NCI-H526 treated with DMSO at 0.1 percent for 48 hours (cell line): ENCODE measurements at places on chromosomes 5 and 9.

GRCh38 chr5:163821142-163821541 lies 315.7 kb downstream of the MAT2B start:
- DNase-seq, result peak; percentile 1

- DNase-seq, result no peak
These were observed 185.5 kb downstream of the OLFM1 start for GRCh38 chr9:135273008-135273407.

GRCh38 chr5:171629628-171630349 lies 155.8 kb upstream of the SMIM23 start:
- peak; percentile 22 for DNase-seq

DNA sequence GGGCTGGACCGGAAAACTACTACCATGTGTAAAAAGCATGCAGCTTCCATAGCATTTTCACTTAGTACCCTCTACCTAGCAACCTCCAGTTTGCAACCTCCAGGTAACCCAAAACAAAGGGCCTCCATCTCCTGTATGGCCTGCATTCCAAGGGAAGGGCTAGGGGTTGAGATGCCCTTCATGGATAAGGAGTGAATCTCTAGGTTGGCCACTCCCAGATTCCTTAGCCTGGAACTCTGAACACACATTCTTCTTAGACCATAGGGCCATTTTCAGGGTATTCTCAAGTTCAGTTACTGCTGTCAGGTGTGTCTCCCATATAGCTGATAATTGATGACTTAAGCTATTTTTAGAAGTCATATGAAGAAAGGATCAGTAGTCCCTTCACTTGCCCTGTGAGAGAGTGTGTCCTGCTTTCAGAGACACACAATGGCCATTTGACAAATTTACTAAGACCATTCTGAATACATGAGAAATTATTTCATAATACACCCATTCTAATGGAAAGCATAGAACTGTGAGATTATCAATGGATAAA lies 22.5 kb downstream of the HSPB3 start:
- DNase-seq, result no peak

GRCh38 chr9:124894741-124895170 lies 32.8 kb downstream of the ARPC5L start:
- DNase-seq, result no peak

GRCh38 chr5:14249258-14250082 lies 106.3 kb downstream of the TRIO start:
- DNase-seq, result peak; percentile 14

GRCh38 chr5:20213803-20214202 lies 225.8 kb upstream of the CDH18 start:
- no peak for DNase-seq

DNA sequence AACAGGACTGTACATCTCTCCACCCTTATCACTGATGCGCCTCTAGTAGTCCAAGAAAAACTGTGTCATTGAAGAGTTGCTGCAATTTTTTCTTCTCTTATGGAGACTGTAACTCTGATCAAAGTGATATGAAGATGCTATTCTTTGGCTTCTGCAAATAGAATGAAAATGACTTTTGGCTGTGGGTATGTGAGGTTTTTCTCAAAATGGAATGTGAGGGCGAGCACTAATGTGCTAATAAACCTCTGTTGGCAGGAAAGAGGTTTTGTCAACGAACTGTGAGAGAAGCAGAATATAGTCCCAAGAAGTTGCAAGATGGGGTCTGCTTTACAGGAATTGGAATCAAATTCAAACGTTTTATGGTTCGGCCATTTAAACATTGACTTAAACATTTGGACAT lies 252.0 kb upstream of the GAS1 start:
- DNase-seq, result no peak

GRCh38 chr5:81859624-81860023 lies 108.7 kb upstream of the SSBP2 start:
- no peak for DNase-seq

DNA sequence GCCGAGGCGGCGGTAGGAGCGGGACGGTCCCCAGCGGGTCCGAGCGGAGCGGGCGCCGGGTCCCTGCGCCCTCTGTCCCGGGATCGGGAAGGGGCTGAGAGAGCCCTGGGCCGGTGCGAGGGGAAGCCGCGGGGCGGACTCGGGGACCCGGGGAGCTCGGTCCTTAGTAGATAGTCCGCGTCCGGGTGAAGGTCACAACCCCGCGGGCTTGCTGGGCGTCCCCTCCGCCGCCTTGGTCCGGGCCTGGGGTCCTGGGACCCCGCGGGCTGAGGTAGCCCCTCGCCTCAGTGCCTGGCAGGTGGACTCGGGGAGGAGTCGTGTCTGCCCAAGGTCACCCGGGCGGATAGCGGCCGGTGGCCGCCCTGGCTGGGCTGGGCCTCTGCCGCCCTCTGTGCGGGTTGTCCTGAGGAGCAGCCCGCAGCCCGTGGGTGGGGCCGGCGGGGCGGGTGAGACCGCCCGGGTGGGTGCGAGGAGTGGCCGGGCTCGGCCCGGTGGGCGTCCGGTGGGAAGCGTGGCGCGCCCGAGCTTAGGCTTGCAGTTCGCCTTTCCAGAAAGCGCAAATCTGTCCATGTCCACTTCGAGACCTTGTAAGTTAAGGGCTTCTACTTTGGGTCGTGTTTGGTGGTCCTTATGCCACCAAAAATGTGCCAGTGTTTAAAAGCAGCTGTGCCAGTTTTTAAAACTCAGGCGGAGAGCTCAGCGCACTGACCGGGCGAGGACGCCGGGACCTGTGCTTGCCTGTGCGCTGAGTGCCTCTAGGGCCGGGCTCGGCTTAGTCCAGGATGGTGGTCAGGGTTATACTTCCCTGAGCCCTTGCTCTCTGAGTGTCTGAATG lies 554 bp downstream of the SDHA start:
- DNase-seq, result no peak

GRCh38 chr9:20823051-20823450 lies 139.0 kb downstream of the FOCAD start:
- DNase-seq, result no peak

DNA sequence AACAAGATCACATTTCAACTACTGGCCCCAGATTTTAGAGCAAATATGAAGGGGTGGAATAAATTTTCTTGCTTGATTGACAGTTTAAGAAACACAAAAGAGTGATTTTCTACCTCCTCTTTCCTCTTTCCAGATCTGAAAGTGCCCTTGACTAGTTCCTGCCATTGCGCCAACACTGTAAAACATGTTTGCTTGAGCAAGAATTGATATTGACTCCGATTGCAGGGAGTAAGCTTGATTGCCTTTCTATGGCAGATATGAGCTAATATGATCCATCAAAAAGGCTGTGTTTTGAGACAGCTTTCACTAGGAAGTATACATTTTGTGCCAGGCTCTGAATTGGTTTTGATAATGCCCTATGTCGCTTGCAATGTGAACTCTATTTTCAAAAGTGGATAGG lies 508.8 kb downstream of the SEMA5A start:
- no peak for DNase-seq

DNA sequence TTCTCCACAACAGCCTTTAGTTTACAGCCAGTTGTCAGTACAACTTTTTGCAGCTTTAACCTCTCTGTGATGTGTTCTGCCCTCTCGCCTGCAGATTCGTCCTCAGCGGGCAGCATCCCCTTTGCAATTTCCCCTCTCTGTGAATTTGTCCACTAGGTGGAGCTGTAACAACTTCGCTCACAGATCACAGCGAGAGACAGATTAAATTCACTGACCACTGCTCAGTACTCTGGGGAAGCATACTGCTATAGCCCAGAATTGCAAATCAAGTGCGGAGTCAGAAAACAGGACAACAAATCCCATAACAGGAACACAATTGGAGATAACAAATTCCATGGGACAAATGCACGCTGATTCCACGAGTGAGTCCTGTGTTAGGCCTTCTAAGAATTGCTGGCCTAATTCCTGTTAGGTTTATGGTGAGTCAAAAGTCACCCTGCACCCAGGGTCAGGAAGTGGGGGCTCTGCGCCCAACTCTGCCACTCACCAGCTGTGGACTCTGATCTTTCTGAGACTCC lies 2124.9 kb downstream of the MAT2B start:
- peak; percentile 42 for DNase-seq

GRCh38 chr5:159527546-159528254 lies 197.4 kb upstream of the IL12B start:
- DNase-seq, result no peak

DNA sequence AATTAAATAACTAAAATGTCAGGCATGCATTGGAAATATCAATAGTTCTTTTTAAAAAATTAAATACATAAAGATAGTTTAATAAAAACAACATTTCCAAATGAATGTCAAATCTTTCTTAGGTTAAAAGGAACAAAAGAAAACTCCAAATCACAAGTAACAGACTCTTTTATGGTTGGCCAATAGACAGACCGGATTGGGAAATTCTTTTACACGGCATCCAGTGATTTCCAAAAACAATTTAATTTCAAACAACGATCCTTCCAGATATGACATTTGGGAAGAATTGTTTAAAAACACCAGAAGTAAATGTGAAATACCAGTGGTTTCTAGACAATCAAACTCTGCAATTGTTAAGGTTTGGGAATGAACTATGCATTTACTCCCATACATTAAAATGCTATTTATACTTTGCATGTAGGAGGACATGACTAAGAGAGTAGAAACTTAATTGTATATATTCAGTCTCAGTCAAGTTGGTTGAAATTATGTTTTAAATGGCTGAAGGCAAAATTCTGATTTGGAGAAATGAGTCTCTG lies 32.8 kb downstream of the ZNF474 start:
- DNase-seq, result no peak

GRCh38 chr9:68728731-68729130 lies 23.7 kb downstream of the PIP5K1B start:
- no peak for DNase-seq

GRCh38 chr9:129865668-129866320 lies 30.5 kb downstream of the USP20 start:
- DNase-seq, result no peak

GRCh38 chr5:160835818-160836528 lies 16.0 kb downstream of the ATP10B start:
- DNase-seq, result no peak

GRCh38 chr5:9201011-9201410 lies 344.9 kb downstream of the SEMA5A start:
- DNase-seq, result no peak
